ENCODE measurements at places on chromosomes 7 and 10.

DNA sequence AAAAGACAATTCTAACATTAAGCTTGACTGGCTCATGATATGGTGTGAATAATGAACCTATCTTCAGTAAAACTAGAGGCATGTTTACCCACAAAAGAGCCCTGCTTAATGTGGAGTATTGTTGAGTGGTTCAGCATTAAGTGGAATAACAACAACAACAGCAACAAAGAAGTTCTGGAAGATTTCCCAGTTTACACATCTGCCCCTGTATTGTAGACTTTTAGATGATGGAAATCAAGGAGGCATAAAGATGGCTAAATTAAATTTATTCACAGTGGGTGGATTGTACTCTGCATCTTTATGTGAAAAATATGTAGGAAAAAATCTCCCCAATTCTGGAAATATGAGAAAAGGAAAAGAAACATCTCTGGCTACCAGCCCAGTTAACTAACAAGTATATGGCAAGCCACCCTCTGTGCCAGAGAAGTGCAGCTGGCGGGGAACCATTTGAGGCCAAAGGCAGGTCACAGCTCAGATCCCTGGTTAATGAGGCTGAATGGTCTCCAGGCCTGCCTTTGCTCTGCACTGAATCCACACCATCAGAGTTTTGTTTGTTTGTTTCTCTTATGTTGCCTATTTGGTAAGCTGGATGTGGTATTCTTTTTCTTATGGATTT lies 186.0 kb downstream of the SEMA3D start:
- no peak for DNase-seq

DNA sequence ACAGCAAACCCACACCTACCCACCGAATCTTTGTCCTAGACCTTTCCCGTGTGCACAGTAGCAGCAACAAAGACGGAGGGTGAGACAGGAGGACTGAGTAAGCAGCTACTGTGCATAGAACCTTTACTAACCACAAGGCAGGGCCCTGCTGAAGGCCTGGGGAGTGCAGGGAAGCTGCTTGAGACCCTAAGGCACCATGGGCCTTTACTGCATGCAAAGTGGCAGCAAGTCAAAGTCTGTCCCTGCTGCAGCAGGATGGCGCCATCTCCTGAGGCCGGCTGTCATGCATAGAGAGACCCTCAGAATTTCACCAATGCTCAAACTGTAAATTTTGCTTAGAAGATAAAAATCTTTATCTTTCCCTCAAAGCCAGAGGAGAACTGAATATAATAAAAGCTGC lies 610.5 kb downstream of the ACTR3B start:
- no peak for DNase-seq

GRCh38 chr10:93026072-93026471 lies 34.5 kb upstream of the CYP26C1 start:
- no peak for DNase-seq

DNA sequence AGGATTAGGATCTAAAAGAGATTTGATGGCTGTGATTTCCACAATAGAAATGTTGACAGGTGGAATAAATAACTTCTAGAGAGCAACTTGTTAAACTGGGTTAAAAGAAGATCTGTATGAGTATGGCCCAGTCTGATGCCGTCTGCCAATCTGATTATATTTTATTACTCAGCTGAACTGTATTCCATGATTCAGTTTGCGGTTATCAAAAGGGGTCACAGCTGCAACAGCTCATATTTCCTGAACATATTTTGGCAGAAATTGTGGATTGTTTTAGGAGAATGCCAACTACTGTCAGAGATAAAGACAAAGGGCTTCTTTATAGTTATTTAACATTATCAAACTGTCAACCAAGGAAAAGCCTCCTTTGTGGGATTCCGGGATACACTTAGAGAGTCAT lies 244.8 kb upstream of the MINDY3 start:
- DNase-seq, result no peak

GRCh38 chr10:7593063-7593462 lies 73.7 kb downstream of the ITIH5 start:
- no peak for DNase-seq

GRCh38 chr10:124560377-124561105 lies 98.9 kb downstream of the LHPP start:
- no peak for DNase-seq

GRCh38 chr10:6195846-6196245 lies 6.9 kb upstream of the PFKFB3 start:
- DNase-seq, result no peak

All from NCI-H1417 treated with DMSO at 0.1 percent for 48 hours (cell line).